ENCODE measurements at places on chromosomes 13 and 19.

GRCh38 chr13:114020750-114021463 is 47.0 kb upstream of the C13orf46 start:
- DNase-seq = no peak

DNA sequence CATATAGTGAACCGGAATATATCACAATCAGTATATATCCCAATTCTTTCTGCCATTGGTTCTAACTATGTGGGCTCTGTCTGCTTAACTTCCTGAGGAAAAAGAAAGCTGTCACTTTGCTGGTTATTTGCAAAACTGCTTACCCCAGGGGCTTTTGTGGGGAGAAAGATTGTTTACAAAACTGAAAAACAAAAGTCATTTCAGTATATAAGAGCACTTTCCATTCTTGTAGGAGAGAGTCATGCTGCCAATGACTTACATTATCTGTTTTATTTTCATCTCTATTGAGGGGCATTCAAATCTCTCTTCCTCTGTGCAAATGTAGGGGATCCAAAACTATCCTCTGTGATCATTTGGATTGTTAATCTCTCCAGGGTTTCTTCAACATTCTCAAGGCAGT is 3.2 kb upstream of the HS6ST3 start:
- DNase-seq = no peak

GRCh38 chr19:3129112-3129511 is 6.7 kb upstream of the GNA15 start:
- no peak for DNase-seq

DNA sequence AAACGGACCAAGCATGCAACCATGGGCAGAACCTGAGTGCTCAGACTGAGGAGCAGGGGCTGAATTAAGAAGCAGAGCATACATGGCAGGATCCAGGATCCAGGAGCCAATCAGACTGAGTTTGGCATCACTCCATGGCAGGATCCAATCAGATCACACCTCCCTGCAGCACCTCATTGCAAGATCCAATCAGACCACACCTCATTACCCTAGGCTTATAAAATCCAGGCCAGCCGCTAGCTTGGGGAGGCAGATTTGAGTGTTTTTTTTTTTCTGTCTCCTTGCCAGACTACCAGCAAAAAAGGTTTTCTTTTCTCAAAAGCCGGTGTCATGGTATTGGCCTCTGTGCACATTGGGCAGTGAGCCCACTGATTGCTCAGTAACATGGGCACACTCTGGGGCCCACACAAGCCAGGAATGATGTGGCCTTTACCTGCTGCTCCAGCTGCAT is 127.9 kb upstream of the GJB6 start:
- DNase-seq = no peak

GRCh38 chr13:96994017-96994857 is at the start of gene OXGR1:
OXGR1 (minus strand) TSS chr13:96994476; CDS start chr13:96987759, 6,717 bp downstream.
- DNase-seq = no peak

- no peak for DNase-seq
Observed at GRCh38 chr13:95199896-95200295, 101.4 kb downstream of the ABCC4 start.

DNA sequence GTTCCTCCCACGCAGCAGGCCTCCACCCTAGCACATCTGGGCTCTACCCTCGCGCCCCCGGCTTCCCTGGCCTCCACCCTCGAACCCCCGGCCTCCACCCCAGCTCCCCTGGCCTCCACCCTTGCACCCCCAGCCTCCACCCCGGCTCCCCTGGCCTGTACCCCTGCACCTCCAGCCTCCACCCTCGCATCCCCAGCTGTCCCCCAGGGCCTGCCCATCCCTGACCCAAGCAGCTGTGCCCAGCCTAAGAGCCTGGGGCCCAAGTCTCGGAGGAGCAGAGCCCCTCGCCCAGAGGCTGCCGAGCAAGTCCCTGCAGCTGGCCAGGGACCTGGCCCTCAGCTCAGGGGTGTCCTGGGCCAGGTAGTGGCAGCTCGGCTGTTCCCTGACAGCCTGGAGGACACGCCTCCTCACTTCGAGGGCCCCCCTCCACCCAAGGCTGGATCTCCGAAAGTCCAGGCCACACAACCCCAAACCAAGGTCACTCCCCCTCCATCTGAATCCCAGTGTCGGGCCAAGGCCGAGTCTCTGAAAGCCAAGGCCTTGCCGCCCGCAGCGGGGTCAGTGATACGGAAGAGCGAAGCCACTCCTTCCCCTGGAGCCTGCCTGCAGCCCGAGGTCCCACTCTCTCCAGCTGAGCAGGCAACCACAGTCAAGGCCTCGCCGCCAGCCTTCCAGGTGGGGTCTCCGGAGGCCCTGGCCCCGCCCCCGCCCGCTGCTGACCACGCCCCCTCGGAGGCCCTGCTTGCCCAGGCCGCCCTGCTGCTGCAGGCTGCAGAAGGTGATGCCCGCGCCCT is 7.9 kb upstream of the ARHGAP33 start:
- DNase-seq = no peak

- DNase-seq = no peak
Observed at GRCh38 chr19:17020385-17020784, 6.2 kb downstream of the CPAMD8 start.

DNA sequence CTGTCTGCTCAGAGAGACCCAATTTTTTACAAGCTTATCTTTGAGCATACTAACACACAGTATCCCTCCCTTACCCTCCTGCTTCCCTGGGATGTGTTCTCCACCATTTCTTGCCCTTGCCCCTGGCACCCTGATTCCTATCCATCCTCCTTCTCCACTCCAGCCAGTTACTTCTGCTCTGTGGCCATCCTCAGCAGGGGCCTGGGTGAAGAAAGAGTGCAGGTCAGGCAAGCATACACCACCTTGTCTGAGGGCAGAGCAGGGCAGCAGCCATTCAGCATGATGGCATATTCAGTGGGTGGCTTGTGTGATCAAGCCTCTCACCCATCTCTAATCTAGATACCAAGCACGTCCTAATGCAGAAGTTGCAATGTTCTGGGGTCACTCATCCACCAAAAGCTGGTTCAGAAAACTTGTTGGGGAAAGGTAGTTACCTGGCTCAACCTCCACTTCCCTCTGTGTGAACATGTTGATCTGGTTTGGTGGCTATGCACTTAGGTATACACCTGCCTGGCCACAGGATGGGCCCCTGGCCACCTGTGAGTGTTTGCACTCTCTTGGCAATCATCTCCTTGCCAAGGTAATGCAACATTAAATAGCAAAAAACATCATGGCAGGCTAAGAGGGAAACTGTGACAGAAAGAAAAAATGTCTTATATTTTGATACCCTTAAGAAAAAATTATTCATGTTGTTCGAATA is 900.3 kb upstream of the MIR17HG start:
- DNase-seq = no peak

- DNase-seq = no peak
Observed at GRCh38 chr19:3140667-3141038, 4.8 kb downstream of the GNA15 start.

DNA sequence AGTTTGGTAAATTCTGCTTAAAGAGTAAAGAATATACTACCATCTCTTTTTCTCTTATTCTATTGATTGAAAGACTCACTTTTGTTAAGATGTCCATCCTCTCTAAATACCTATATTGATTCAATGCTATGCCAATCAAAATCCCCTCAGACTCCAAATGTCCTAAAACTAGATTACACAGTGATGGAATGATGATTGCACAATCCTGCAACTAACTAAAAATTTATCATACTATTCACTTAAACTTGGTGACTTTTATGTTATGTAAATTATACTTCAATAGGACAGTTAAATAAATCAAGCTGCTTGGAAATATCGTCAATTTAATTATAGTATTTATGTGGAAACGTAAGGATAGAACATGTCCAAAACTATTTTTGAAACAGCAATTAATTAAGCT is 2765.1 kb upstream of the PCDH20 start:
- no peak for DNase-seq

- DNase-seq = no peak
Observed at GRCh38 chr13:36666477-36667229, 7.2 kb upstream of the SERTM1 start.

DNA sequence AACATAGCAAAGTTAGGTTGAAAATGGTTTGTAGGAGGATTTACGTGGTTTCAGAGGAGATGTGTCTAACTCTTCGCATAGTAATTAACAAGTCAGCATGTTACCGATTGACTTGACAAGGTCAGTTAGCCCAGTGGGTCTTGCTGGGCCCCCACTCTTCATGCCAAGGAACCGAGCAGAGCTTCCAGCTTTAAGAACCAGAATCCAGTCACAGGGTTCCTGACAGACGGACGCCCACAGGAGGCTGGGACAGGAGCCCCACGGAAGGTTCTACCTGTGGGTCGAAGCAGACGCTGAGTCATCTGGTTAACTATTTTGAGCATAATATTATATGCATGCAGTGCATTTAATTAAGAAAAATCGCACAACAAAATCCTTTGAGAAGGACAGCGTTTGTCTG is 3.5 kb downstream of the TMEM255B start:
- no peak for DNase-seq

- no peak for DNase-seq
Observed at GRCh38 chr13:34412817-34413375, 529.2 kb upstream of the NBEA start.

DNA sequence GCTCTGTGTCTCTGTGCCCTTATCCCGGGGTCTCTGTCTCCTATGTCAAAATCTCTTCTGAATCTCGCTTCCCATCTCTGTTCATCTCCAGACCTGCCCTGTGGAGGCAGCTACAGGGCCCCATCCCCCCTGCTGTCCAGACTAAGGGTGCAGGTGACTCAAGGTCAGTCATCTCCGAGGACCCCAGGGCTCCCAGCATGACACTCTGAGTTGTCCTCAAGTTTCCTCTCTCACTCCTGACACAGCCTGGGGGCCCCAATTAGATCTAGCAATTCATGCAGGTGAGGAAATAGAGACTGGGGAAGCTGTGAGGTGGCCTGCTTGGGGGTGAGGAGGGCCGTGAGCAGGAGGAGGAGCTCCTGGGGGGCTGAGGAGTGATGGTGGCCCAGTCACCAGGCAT is 2.1 kb upstream of the CNFN start:
- DNase-seq = no peak

- no peak for DNase-seq
Observed at GRCh38 chr19:8324186-8325050, 3.1 kb downstream of the RPS28 start.

GRCh38 chr13:83563499-83563898 is 318.8 kb downstream of the SLITRK1 start:
- no peak for DNase-seq

GRCh38 chr19:21430675-21431074 is 33.7 kb downstream of the ZNF493 start:
- no peak for DNase-seq

DNA sequence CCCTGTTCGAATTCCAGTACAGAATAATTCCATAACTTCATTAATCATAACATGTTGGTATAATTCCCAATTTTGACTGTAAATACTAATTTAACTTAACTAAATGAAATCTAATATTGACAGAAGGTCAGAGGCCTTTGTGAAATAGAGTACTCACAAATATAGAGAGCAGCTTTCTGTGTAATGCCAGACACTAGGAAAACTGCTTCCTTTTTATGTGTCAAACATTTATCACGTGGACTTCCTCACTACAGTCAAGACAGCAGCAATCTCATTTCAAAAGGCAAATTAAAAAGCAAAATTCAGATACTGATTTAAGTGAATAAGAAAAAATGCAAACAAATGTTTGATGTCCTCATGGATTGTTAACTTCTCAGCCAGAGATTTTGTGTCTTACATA is 13.1 kb downstream of the ITM2B start:
- DNase-seq = no peak

- DNase-seq = no peak
Observed at GRCh38 chr19:49058562-49058961, 1.0 kb upstream of the CGB7 start.

Measured in stimulated activated CD4-positive, alpha-beta T cell treated with anti-CD3 and anti-CD28 coated beads, Interleukin-1b, Interleukin-23, amount 100 ng/mL, for 1 hour (primary cell).